ENCODE measurements at places on chromosomes 2 and 18.

- no peak for DNase-seq
These were observed 114.8 kb upstream of the PTPRM start for GRCh38 chr18:7452331-7452730.

- no peak for DNase-seq
These were observed 243.5 kb upstream of the TMEFF2 start for GRCh38 chr2:192438239-192438638.

GRCh38 chr2:182300608-182301007, 126.2 kb downstream of the PDE1A start:
- no peak for DNase-seq

- DNase-seq, result no peak
These were observed 14.6 kb upstream of the ALPP start for GRCh38 chr2:232363784-232364615.

GRCh38 chr2:78896536-78896935, 129.0 kb upstream of the REG3G start:
- DNase-seq, result no peak

- DNase-seq, result no peak
These were observed 307.7 kb downstream of the STK39 start for GRCh38 chr2:167939514-167940345.

Data from CD4-positive, alpha-beta T cell treated with Interferon gamma for 1 hour (primary cell).